Stimulated activated CD8-positive, alpha-beta memory T cell treated with anti-CD3 and anti-CD28 coated beads, Interleukin-2, amount 100 ng/mL, for 1 hour (primary cell): ENCODE measurements at places on chromosomes 2 and 18.

- DNase-seq = no peak
Measured at GRCh38 chr2:177474998-177475397, 82.4 kb downstream of the AGPS start.

DNA sequence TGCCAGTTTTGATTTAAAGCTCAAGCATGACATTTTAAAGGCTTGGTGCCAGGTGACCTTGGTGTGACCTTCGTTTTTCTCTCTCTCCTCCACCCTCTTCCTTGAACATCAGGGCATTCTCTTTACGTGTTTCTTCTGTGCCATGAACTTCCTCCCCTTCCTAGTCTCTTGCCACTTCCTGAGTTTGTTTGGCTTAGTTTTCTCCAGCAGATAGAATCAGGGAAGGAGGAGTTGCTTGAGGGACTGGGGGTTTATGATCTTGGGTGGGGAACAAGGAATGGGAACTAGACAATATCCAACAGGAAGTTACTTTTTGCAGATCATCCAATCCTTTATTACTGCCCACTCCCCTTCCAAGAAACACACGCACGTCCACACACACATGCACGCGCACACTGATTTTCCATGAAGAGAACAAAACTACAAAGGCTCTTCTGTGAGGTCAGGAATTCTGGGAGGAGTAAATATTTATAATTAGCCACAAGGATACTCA lies 210.6 kb upstream of the EPAS1 start:
- DNase-seq = no peak

GRCh38 chr18:2572171-2572569 lies 813 bp downstream of the NDC80 start:
- DNase-seq = no peak

- DNase-seq = no peak
Measured at GRCh38 chr2:40105593-40105992, 326.5 kb upstream of the THUMPD2 start.

GRCh38 chr2:7012141-7012764 lies 95.0 kb downstream of the RNF144A start:
- no peak for DNase-seq

- no peak for DNase-seq
Measured at GRCh38 chr2:224143526-224143925, 104.4 kb upstream of the SERPINE2 start.

DNA sequence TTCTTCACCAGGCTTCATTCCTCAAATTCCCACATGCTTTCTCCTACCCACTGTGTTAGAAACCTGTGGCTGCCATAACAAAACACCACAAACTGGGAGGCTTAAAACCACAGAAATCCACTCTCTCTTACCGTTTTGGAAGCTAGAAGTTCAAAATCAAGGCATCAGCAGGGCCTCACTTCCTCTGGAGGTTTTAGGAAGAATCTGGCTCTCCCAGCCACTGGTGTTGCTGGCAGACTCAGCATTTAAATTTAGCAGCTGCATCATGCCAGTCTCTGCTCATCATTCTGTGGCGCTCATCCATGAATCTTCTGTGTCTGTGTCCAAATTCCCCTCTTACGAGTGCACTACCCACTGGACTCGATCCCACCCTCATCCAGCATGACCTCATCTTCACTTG lies 248.5 kb downstream of the ZNF516 start:
- DNase-seq = no peak

DNA sequence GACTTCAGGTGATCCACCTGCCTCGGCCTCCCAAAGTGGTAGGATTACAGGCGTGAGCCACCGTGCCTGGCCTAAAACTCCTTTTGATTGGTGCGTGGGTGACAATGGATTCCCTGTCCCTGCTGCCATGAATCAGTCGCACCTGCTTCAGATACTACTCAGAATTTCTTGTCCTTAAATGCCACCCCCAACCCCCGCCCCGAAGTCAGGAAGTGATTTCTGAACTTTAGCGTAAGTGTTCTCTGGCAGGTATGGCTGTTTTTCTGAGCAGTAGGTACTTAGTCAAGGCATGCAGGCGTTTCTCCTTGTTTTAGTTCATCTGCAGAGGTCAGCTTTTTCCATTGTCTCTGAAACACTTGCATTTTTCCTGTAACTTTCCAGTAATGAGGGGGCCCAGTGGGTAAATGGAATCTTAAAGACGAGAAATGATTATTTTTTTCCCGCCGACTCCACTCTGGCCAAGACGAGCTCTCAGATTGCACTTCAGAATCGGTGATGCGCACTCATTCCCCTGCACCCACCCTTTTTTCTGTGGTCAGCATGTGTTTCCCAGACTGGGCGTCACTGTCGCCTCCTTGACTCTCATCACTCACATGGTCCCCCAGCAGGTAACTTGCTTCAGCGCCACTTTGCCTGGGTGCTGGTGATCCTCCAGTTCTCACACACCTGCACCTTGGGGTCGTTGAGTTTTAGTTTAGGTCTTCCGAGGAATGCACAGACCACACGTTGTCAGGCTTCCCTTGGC lies 179.7 kb downstream of the GBX2 start:
- no peak for DNase-seq

DNA sequence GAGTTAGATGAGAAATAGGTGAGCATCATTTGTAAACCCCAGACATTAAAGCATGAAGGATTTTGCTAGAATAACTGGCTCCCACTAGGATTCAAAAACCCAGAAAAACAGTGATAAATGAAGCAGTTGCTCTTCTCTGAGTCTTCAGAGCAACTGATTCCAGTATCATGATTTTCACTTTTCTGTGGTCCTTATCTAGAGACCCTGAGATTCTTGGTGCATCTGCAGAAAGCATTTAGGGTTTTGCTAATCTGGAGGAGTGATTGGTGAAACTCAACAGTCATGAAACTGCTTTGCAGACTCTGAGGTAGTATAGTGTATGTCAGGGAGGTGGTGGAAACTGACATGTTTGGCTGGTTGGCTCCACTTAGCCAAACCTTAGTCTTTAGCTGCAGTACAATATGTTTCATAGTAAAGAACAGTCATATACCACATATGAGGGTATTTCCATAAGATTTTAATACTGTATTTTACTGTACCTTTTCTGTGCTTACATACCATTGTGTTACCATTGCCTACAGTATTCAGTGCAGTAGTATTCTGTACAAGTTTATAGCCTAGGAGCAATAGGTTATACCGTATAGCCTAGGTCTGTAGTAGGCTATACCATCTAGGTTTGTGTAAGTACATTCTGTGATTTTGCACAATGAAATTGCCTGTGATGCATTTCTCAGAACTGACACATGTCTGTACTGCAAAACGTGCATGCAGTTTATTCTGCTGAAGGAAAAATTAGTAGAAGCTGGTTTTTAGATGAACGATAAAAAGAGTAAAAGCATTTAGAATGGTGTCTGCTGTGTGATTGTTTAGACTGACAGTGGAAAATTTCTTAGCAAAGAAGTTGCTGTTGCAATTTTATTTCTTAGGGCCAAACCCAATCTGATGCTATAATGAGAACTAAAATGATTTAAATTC lies 23.8 kb downstream of the EML4 start:
- no peak for DNase-seq

DNA sequence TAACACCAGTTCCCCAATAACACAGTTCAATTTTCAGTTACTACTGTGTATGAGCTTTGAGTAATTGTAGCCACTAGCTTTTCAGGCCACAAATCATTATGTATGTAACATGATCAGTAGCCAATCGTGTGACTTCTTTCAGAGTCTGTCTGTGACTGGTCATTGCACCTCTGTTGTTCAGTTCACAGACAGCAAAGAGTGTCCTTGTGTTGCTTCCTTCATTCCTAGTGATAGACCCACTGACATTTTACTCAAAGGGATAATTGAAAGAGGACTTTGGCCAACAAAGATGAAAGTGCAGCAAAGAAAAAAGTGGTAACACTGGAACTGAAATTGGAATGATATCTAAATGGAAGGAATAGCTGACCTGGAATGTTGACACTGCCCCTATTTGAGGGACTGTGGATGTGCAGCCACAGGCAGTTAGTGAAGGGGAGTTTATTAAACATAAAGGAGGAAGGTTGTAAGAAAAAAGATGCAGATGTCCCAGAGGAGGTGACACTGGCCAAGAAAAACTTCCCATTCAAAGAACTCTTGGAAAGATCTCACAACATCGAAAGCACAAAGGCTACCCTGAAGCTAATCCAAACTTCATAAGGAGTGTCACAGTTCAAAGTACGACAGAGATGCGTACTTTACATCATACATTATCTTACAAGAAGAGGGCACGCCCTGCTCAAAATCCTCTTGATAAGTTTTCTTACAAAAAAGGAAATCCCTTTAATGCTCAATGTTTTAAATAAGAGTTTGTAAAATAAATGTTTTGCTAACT lies 19.3 kb downstream of the TTC39C start:
- DNase-seq = no peak

GRCh38 chr18:55452123-55452611 lies 135.8 kb downstream of the TCF4 start:
- no peak for DNase-seq

DNA sequence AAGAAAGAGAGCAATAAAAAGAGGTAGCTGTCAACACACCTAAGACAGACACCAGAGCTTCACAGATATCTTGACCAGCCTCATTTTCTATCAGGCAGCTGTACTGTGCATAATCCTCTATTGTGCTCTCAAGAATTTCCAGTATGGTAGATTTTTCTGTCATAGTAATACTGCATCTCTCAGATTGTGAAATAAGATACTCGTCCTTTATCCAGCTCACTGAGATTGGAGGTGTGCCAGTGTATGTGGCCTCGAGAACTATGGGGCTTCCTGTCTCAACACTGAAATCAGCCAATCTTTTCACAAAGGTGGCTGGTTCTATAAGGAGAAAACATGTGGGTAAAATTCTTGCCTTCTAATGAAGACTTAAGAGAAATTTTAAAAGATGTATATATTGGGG lies 88.9 kb downstream of the TTN start:
- no peak for DNase-seq

GRCh38 chr18:12307701-12308385 lies at the start of gene TUBB6:
TUBB6 (plus strand) TSS chr18:12308241; CDS start chr18:12308293, 52 bp downstream.
- no peak for DNase-seq

- no peak for DNase-seq
Measured at GRCh38 chr2:202171241-202171825, 67.1 kb downstream of the SUMO1 start.

GRCh38 chr18:21451851-21452250 lies 148.7 kb downstream of the ESCO1 start:
- DNase-seq = no peak

GRCh38 chr18:57859314-57859713 lies 56.2 kb upstream of the ATP8B1 start:
- DNase-seq = no peak

GRCh38 chr18:76503649-76504386 lies 8.8 kb upstream of the ZNF516 start:
- no peak for DNase-seq

- DNase-seq = no peak
Measured at GRCh38 chr18:61637319-61637718, 255.5 kb downstream of the RNF152 start.

DNA sequence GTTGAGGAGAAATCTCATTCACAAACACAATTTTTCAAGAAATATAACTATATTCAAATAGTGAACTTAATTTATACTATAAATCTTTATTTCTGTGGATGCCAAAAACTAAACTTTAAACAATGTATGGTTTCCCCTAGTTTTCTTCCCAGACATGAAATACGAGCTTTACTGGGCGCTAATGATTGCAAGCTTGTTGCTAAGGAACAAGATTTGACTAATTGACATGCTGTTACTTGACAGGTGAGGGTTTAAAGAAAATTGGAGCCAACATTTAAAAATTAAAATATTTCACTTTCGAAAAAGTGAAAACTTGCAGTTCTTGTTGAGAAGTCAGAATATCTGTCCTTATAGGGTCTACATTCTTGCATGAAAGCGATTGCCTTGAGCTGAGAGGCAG lies 381.0 kb downstream of the MEIS1 start:
- no peak for DNase-seq

GRCh38 chr2:221372159-221372884 lies 199.8 kb downstream of the EPHA4 start:
- DNase-seq = no peak

GRCh38 chr2:60412620-60413019 lies 140.8 kb downstream of the BCL11A start:
- DNase-seq = no peak

- no peak for DNase-seq
Measured at GRCh38 chr18:8448130-8448529, 161.1 kb upstream of the RAB12 start.

- DNase-seq = no peak
Measured at GRCh38 chr2:45244928-45245327, 235.7 kb upstream of the SIX2 start.

DNA sequence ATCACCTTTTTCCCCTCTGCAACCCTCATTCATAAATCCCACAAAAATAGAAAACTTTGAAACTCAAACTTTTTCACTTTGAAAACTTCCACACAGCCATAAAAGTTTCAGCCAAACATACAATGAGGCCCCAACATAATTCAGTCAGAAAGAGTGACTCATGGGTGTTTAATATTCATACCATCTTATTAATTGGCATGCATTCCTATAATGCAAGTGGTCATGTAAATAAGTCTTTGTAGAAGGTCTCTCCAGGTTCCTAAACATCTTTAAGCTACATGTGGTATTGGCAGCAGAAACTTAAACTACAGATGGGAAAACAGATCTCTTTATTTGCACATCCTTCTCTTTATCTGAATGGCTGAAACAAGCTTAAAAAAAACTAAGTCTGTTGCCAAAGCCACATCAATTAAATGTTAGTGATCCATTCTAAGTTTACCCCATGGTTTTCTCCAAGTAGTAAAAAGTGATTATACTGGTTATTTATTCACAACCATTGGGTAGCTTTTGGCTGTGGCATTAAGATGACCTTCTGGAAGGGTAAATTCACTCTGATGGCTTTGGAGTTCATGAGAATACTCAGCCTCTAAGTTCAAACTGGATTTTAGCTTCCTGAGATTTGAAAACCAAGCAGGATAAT lies 70.2 kb upstream of the LYPD1 start:
- no peak for DNase-seq

GRCh38 chr2:148640767-148641166 lies 3.8 kb upstream of the EPC2 start:
- DNase-seq = no peak

DNA sequence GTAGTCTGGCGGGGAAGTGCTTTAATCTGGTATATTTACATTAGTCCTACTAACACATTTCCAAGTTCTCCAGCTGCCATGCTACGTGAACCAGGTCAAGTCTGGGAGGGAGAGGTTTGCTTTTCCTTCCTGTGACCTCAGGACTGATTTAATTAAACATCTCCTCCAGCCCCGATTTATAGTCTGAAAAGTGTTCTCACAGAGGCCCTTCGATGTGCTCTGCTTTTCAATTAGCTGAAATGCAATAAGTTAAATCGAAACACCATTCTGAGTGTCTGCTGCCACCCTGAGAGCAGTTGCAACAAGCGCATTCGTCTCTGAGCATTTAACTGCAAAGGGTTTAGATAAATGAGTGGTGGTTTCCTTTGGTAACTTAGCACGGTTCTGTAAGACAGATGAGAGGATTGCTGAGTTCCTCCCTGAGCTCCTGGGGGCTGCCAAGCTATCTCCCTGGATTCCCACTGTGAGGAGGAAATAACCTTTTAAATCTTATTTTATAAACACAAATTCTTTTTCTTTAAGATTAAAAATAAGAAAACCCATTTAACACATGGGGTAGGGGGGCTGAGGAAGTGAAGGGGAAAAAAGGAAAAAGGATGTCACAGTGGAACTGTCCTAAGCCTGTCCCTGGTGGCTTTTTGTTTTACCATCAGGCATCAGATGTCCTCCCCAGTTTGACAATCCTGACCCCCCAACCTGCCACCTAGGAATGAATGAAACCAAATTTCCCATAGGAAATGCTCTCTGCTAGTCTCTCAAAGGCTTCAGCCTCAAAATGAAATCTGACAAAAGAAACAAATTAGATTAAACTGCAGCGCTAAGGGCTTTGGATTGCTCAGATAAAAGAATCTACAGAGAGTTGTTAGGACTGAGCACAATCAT lies 56.5 kb upstream of the CREB1 start:
- no peak for DNase-seq
